ENCODE measurements at places on chromosomes 6 and 20.

GRCh38 chr20:33431797-33432381, 11.7 kb downstream of the SNTA1 start:
- no peak for DNase-seq

DNA sequence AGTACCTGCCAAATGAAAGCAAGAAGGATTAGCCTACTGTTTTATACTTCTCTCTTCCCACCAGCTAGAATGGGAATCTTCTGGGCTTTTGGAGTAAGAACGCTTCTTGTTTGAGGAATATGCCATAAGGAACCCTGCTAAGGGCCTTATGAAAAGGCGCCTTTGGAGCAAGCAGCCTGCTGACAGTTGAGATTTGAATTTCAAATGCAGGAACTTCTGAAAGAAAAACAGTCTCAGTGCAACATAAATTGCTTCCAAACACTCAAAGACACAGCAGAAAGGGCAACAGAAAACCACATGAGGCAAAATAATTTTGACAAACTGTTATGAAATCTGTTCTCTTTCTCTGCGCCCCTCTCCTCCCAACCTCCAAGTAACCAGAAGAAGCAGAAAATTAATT, 149.4 kb upstream of the B3GAT2 start:
- no peak for DNase-seq

GRCh38 chr6:111579816-111580215, 25.9 kb downstream of the TRAF3IP2 start:
- DNase-seq, result no peak

DNA sequence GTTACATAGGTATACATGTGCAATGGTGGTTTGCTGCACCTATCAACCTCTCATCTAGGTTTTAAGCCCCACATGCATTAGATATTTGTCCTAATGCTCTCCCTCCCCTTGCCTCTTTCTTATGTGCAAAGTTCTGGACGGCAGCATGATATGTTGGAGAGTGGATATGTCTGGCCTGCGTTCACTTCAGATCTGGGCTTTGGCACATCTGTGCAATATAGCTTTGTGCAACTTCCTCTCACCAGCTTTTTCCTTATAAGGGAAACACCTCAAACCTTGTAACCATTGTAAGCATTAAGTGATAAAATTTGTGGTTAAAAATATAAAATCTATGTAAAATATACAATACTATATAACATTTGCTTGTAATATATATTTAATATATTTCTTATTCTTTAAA, 288.0 kb downstream of the PHACTR1 start:
- no peak for DNase-seq
